ENCODE measurements at places on chromosomes 7 and 10. TPM values are rescaled to one million over a fixed set of nuclear protein-coding genes. Genes with fewer than 3 reads are reported as not detected.

DNA sequence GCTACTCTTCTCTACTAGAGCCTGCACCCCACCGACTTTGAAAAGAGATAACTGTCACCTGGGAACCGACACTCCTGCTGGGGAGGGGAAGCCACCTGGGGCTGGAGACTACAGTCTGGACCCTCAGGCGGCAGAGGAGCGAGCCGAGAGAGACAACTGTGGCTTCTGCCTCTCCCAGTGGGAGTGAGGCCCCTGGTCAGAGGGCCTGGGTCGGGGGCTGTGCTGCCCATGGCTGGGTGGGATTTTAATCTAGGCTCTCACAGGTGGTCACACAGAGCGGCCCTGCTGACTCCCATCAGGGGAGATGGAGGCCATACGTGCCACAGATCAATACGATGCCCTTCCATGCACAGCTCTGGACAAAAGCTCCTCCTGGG lies 372.1 kb downstream of the DNAJB6 start:
- peaks cover 63% of the 10 kb centered on the region for H3K27me3 ChIP-seq
- H3K36me3 ChIP-seq, result no peaks in the 10 kb centered on the region
- H3K4me1 ChIP-seq, result no peaks in the 10 kb centered on the region
- no peak overlapping the region for H3K27ac ChIP-seq

GRCh38 chr7:110386913-110387312 lies 704.0 kb upstream of the LRRN3 start:
- no peaks in the 10 kb centered on the region for H3K27me3 ChIP-seq
- H3K36me3 ChIP-seq, result no peaks in the 10 kb centered on the region
- H3K4me3 ChIP-seq, result no peak overlapping the region
- peaks cover 21% of the 10 kb centered on the region for H3K4me1 ChIP-seq

The CCDC3 gene
- not detected for total RNA-seq

- H3K27ac ChIP-seq, result no peak overlapping the region
- no peaks in the 10 kb centered on the region for H3K36me3 ChIP-seq
- no peaks in the 10 kb centered on the region for H3K4me1 ChIP-seq
- DNase-seq, result no peak
- H3K27me3 ChIP-seq, result peaks cover 51% of the 10 kb centered on the region
Observed at GRCh38 chr7:1700536-1701333, 30.7 kb downstream of the ELFN1 start.

- peak overlapping the region; percentile 96 for H3K4me3 ChIP-seq
- H3K36me3 ChIP-seq, result no peaks in the 10 kb centered on the region
- peaks cover 22% of the 10 kb centered on the region for H3K4me1 ChIP-seq
- DNase-seq, result peak; percentile 25
- no peaks in the 10 kb centered on the region for H3K27me3 ChIP-seq
- no peak overlapping the region for H3K27ac ChIP-seq
Observed at GRCh38 chr7:2403718-2404648, 572 bp downstream of the CHST12 start.

DNA sequence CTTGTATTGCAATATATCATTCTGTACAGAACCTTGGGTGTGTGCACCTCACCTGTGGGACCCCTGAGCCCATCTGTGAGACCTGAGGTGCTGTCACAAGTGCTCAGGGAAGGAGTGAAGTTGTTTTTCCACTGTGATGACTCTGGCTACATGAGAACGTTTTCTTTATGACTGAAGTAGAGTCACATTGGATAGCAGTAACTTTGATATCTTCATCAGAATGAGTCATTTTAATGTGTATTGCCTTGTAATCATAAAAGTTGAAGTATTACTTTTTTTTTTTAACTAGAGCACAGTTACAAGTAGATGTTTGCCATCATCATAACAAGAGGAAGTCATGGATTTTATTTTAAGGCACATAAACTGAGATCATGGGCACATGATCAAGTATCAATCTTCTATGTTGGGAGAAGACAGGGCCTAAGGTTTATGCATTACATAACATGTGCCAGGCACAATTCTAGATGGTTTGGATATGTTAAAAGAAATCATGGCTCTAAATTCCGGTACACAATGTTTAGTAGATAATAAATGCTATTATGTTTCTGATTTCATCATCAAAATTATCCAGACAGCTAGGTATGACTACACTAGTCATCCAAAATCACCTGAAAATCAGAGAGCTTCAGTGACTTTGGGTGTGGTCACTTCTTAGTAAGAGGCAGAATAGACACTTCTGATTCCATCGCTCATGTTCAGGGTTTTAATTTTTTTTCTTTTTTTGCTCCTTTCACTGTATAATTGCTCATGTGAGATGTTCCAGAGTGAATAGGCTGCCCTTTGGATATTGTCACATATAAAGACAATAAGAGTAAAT lies 82.7 kb upstream of the KLF6 start:
- H3K36me3 ChIP-seq, result no peaks in the 10 kb centered on the region
- no peak overlapping the region for H3K4me3 ChIP-seq
- H3K27me3 ChIP-seq, result no peaks in the 10 kb centered on the region
- H3K27ac ChIP-seq, result peak overlapping the region; percentile 47

DNA sequence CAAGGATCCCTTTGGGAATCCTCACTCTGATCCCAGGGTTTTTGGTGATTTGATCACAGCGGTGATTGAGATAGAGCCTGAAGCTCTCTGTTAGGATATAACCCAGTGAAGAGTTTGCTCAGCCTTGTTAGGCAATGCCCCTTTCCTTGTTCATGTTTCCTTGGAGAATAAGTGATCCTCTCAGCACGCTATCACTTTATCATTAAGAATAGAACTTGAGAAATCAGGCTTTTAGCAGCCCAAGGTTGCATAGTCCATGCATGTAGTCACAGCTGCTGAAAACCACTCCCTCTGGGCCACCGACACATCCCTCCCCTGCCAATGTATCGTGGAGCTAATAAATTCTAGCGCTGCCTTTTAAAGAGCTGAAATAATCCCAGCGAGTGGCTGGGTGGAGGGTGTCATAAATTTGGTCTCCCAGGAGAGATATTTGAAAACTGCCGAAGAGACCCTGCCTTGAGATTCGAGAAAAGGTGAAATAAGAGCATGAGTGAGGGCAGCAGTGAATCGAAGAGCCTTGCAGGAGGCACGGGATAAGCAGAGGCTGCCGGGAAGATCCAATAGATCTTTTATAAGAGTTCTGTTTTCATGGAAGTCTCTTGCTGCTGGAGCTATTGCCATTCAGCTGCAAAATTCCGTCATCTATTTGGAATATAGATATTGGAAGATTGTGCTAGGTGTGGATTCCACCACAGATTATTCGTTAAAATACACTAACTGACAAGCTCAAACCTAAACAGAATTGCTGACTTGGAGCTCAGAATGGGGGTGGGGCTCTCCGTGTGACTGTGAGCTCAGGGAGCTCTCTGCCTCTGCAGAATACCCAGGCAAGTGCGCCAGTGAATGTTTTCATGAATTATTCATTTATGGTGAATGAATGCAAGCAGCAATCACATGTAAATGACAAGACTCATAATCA lies 249.8 kb downstream of the TRIL start:
- no peak for DNase-seq
- H3K4me1 ChIP-seq, result no peaks in the 10 kb centered on the region
- no peaks in the 10 kb centered on the region for H3K27me3 ChIP-seq
- no peak overlapping the region for H3K4me3 ChIP-seq
- H3K36me3 ChIP-seq, result no peaks in the 10 kb centered on the region
- no peak overlapping the region for H3K27ac ChIP-seq

The TACC2 gene
- total RNA-seq, result 27.9 TPM

The SLC26A3 gene
- total RNA-seq, result not detected

The TET1 gene
- 3.0 TPM for total RNA-seq

- DNase-seq, result peak; percentile 88
- H3K36me3 ChIP-seq, result no peaks in the 10 kb centered on the region
- H3K27ac ChIP-seq, result no peak overlapping the region
Observed at GRCh38 chr10:80075781-80076180, 2.7 kb upstream of the TMEM254 start.

The SYT15B gene
- 0.06 TPM for total RNA-seq

GRCh38 chr7:35513828-35514227 lies 181.1 kb downstream of the HERPUD2 start:
- H3K4me1 ChIP-seq, result no peaks in the 10 kb centered on the region
- no peak overlapping the region for H3K4me3 ChIP-seq
- peak; percentile 21 for DNase-seq
- H3K27me3 ChIP-seq, result peaks cover 30% of the 10 kb centered on the region
- H3K27ac ChIP-seq, result no peak overlapping the region

- H3K36me3 ChIP-seq, result no peaks in the 10 kb centered on the region
- H3K27ac ChIP-seq, result no peak overlapping the region
- no peak for DNase-seq
Observed at GRCh38 chr10:20354166-20354565, 537.9 kb downstream of the PLXDC2 start.

- H3K4me3 ChIP-seq, result no peak overlapping the region
- no peak overlapping the region for H3K27ac ChIP-seq
- H3K4me1 ChIP-seq, result peaks cover 9% of the 10 kb centered on the region
- peak; percentile 94 for DNase-seq
- peaks cover 29% of the 10 kb centered on the region for H3K36me3 ChIP-seq
Observed at GRCh38 chr10:35079763-35080162, 10.4 kb downstream of the CUL2 start.

DNA sequence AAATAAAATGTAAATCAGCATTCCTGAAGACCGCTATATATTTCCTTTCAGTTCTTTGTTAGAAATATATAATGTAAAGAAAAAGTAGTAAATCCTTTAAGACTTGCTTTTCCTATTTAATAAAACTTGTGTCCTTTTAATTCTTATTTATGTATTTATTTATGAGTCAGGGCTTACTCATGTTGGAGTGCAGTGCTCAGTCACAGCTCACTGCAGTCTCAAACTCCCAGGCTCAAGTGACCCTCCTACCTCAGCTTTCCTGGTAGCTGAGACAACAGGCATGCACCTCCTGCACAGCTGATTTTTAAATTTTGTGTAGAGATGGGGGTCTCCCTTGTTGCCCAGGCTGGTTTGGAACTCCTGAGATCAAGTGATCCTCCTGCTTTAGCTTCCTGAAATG lies 724.5 kb downstream of the ANKRD7 start:
- H3K27ac ChIP-seq, result no peak overlapping the region
- H3K4me1 ChIP-seq, result no peaks in the 10 kb centered on the region
- no peaks in the 10 kb centered on the region for H3K27me3 ChIP-seq
- no peak overlapping the region for H3K4me3 ChIP-seq
- peak; percentile 38 for DNase-seq
- no peaks in the 10 kb centered on the region for H3K36me3 ChIP-seq

- peaks cover 48% of the 10 kb centered on the region for H3K4me1 ChIP-seq
- 0 out of 2 replicates have a peak overlapping the region, but pooled peaks have one; percentile 1 for H3K4me3 ChIP-seq
- no peaks in the 10 kb centered on the region for H3K36me3 ChIP-seq
- H3K27me3 ChIP-seq, result peaks cover 25% of the 10 kb centered on the region
- H3K27ac ChIP-seq, result peak overlapping the region; percentile 78
Observed at GRCh38 chr10:75654772-75655171, 223.3 kb downstream of the LRMDA start.

The ST8SIA6 gene
- not detected for total RNA-seq

The SCIN gene
- total RNA-seq, result 1.6 TPM

The CTAGE6 gene
- total RNA-seq, result not detected

The OLAH gene
- not detected for total RNA-seq

The AKR1C4 gene
- not detected for total RNA-seq

The ATOH7 gene
- not detected for total RNA-seq

The KLF14 gene
- total RNA-seq, result not detected

DNA sequence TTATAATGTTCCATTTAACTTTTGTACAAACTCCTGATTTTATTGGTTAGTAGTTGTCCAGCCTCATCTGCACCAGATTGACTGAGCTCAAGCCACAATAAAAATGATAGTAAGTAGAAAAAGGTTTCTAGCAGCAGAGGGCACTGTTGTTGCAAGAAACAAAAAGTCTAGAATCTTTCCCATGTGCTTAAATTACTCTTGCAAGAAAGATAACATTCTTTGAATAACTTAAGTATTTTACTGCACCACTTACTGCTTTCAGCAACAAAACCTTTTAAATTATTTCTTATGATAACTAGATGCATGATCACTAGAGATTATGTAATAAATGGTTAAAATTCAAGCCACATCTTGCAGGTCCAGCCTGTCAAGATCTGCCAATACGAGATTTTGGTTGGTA lies 27.0 kb downstream of the LMOD2 start:
- H3K27ac ChIP-seq, result no peak overlapping the region
- H3K27me3 ChIP-seq, result no peaks in the 10 kb centered on the region
- H3K4me1 ChIP-seq, result no peaks in the 10 kb centered on the region
- H3K36me3 ChIP-seq, result peaks cover 17% of the 10 kb centered on the region
- DNase-seq, result peak; percentile 78

- DNase-seq, result no peak
- no peaks in the 10 kb centered on the region for H3K36me3 ChIP-seq
- no peak overlapping the region for H3K4me3 ChIP-seq
- no peaks in the 10 kb centered on the region for H3K4me1 ChIP-seq
- H3K27me3 ChIP-seq, result no peaks in the 10 kb centered on the region
Observed at GRCh38 chr7:126658684-126659083, 594.1 kb downstream of the GRM8 start.

DNA sequence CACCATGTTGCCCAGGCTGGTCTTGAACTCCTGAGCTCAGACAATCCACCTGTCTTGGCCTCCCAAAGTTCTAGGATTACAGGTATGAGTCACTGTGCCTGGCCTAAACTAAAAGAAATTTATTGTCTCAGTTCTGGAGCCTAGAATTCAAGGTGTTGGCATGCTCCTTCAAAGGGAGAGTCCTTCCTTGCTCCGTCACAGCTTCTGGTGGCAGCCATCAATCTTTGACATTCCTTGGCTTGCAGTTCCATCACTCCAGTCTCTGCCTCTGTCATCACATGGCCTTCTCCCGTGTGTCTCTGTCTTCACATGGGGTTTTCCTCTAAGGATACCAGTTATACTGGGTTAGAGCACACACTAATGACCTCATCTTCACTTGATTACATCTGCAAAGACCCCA lies 55.5 kb downstream of the DNAJC12 start:
- no peaks in the 10 kb centered on the region for H3K27me3 ChIP-seq
- no peak overlapping the region for H3K27ac ChIP-seq
- no peaks in the 10 kb centered on the region for H3K4me1 ChIP-seq
- DNase-seq, result peak; percentile 39
- H3K36me3 ChIP-seq, result no peaks in the 10 kb centered on the region

DNA sequence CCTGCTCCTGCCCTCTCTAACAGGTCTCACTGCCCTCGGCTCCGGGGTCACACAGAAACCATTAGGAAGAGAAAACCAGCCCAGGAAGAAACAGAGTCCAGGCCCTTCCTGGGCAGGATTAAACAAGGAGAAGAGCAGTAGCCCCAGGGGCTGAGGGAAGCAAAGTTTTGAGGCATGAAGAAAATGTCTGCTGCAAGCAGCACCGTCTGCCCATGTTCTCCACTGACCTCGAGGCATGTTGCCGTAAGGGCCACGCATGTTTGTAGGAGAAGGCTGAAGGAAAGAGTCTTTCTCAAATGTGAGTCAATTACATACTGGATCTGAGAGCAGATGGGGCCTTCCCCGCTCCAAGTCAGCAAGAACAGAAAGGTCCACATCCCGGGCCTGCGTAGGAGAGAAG lies 4.2 kb downstream of the ZNF746 start:
- H3K27me3 ChIP-seq, result no peaks in the 10 kb centered on the region
- DNase-seq, result no peak
- peaks cover 22% of the 10 kb centered on the region for H3K36me3 ChIP-seq
- no peak overlapping the region for H3K4me3 ChIP-seq
- H3K4me1 ChIP-seq, result peaks cover 11% of the 10 kb centered on the region

The FAM237B gene
- total RNA-seq, result not detected

Measured in PC-3 (cell line).